ENCODE measurements at places on chromosomes 7 and 10.

GRCh38 chr10:58514111-58514770 is 1.6 kb downstream of the BICC1 start:
- DNase-seq, result no peak

- peak; percentile 15 for DNase-seq
Measured at GRCh38 chr10:97542169-97543024, 30.2 kb upstream of the ANKRD2 start.

DNA sequence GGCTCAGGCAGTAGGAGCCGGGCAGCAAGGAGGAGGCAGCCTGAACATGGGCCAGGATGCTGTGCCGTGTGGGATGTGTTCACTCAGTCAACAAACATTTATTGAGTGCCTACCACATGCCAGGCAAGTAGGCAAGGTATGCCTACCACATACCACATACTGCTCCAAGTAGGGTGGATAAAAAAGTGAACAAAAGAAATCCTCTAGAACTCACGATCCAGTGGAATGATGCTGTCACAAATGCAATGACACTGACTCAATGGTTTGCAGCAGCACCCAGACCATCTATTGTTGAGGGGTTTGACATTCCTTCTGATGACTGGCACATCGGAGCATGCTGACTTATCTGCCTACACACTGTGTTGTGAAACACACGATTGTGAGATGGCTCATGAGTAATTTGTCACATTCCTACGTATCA is 413.5 kb downstream of the NRG3 start:
- no peak for DNase-seq

- DNase-seq, result no peak
Measured at GRCh38 chr7:77989981-77990566, 191.5 kb downstream of the PHTF2 start.

DNA sequence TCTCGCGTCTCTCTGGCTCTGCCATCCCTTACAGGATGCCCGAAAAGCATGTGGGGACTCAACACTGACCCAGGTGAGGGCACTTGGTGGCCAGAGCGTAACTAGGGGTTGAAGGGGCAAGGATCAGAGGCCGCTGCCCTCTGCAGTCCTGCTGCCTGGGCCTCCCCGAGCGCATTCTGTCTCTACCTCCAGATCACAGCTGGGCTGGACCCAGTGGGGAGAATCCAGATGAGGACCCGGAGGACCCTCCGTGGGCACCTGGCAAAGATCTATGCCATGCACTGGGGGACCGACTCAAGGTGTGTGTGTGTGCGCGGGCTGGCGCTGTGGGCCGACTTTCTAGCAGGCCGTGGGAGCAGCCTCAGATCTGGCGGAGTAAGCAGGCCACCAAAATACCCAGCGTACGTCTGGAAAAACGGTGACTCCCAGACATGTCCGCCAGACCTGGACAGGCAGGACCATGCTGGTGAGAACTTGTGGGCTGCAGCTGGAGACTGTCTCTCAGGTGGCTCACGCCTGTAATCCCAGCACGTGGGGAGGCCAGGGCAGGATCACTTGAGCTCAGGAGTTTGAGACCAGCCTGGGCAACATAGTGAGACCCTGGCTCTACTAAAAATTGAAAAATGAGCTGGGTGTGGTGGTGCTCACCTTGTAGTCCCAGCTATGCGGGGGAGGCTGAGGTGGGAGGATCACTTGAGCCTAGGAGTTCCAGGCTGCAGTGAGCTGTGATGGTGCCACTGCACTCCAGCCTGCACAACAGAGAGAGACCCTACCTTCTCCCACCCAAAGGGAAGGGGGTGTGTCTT is 3.2 kb downstream of the GNB2 start:
- DNase-seq, result no peak

GRCh38 chr10:3036155-3037021 is 31.0 kb upstream of the PFKP start:
- DNase-seq, result no peak

- DNase-seq, result no peak
Measured at GRCh38 chr7:70762696-70763095, 369.2 kb upstream of the GALNT17 start.

GRCh38 chr7:50994753-50995319 is 212.1 kb upstream of the GRB10 start:
- no peak for DNase-seq

DNA sequence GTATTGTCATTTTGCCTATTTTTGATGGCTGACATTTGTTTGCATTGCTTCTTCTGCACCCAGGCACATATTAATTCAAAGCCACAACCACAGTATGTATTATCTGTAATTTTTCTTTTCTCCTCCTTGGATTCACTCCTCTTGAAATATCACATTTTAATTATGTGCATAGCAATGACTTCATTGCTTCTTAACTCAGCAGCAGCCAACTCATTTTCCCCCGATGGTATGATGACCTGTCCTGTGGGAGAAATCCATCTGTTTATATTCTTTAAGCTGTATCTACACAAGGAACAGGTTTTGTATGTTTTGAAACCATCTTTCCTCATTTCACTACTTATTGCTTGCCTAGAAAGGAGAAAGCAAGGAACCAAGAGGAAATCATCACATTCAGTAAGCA is 588.8 kb downstream of the INHBA start:
- no peak for DNase-seq

- DNase-seq, result no peak
Measured at GRCh38 chr7:7812112-7812511, 93.7 kb upstream of the RPA3 start.

DNA sequence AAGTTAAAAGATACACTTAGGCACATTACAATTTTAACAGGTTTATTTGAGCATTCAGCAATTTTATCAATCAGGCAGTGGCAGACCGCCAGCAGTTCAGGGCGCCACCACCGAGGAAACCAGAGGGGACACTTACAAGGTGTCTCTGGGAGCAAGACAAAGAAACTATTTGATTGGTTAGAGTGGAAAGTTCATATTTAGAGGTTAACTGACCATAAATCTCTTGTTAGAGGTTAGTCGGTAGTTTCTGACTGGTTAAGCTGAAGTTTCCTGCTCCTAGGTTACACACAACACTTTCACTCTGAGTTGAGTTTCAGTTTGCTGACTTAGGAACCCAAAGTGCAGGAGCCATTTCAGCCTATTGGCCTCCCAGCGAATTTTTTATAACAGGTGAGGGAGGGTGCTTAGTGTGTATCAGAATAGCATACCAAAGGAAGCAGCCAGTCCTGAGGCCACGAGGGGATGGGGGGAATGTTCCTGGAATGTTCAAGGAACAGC is 10.8 kb upstream of the PVRIG start:
- no peak for DNase-seq

DNA sequence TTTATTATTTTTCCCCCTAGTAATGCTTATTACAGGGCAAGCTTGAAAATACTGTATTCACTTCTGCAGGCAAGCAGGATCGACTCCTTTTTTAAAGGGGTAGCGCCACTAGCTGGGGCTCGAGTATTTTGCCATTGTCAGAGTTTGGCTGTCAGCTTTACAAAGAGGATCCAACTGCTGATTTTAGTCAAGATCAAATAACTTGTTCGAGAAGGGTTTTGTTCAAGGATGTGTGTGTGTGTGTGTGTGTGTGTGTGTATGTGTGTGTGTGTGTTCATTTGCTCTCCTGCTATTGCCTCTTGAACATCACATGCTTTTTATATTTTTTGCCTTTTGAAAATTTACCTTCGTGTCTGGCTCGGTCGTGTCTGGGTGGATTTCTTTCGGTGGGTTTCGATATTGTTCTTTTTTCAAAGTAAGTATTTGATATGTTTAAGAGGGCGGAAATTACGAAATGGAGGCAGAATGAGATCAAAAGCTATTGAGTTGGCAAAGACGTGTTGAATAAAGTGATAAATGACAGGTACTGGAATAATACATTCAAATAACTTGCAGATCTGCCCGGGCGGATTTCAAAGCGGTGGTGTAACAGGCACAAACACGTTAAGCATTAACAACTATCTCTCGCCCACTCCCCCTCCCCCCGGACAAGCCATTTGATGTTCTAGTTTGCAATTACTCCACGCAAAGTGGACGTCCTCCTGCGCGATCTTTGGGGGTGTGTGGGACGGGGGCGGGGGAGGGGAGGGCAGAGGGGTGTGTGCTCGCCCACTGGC is 1.1 kb downstream of the ARID5B start:
- peak; percentile 46 for DNase-seq

GRCh38 chr7:158291998-158292397 is 295.6 kb downstream of the PTPRN2 start:
- no peak for DNase-seq

DNA sequence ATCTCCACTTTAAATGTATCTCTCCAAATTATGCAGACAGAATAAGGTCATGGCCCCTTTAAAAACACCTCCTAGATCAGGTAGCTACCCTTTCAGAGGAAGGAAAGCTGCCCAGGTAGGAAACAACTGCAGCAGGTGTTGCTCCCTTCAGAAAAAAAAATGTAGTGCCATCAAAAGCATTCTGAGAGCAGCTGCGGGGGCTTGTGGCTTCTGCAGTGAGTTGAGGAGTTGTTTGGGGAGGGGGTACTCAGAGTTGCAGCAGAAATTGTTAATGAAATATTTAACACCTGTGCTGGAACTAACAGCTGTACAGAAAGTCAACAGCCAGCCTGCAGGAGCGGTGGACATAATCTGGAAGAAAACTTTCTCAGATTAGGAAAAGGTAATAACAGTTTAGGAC is 24.0 kb downstream of the CDHR3 start:
- DNase-seq, result no peak

GRCh38 chr7:96484091-96484490 is 162.2 kb upstream of the SLC25A13 start:
- no peak for DNase-seq

DNA sequence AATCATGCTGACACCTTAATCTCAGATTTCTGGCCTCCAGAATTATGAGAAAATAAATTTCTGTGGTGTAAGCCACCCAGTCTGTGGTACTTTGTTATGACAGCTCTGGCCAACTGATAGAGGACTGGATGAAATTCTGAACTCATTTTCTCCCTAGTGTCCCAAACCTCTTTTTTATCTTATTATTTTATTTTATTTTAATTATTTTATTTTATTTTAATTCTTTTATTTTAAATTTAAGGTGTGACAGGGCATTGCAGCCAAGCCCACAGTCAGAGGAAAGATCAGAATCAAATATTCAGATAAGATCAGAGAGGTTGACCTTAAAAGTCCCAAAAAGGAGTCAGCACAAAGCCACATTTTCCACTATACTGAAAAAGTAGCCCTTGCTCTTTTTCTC is 228.1 kb downstream of the TFEC start:
- no peak for DNase-seq

GRCh38 chr7:140686921-140687320 is 9.6 kb upstream of the NDUFB2 start:
- no peak for DNase-seq

GRCh38 chr10:97319671-97320479 is 804 bp downstream of the FRAT1 start:
- DNase-seq, result peak; percentile 44

- DNase-seq, result no peak
Measured at GRCh38 chr10:49360271-49361177, 35.4 kb downstream of the DRGX start.

- no peak for DNase-seq
Measured at GRCh38 chr7:240887-241421, 48.6 kb downstream of the FAM20C start.

DNA sequence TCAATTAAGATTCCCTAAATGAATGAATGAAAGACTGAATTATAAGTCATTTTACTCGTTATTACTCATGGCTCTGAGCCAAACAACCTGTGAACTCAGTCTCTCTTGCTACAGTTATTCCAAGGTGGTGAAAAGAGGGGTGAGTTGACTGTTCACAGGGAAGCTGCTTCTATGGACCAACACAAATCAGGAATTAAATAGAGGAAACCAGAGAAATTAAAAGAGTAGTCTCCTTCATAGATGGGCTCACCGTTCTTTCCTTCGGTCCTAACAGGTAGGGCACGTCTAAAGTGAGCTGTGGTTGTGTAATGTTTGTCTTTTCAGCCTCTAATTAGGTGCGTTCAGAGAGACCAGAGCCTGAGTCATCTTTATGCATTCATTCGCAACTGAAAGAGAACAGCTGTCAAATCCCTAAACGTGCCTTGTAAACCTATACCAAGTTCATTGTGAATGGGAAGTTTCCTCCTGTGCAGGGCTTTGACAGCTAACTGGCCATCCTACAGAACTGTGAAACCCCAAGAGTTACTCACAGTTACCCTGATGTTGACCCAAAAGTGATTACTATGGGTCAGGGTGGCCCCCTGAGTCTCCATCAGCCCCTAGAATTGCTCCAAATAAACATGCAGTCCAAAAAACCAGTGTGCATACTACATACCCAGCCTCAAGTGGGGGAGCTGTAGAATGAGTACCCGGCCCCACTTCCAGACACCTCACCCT is 18.2 kb upstream of the C10orf53 start:
- no peak for DNase-seq

DNA sequence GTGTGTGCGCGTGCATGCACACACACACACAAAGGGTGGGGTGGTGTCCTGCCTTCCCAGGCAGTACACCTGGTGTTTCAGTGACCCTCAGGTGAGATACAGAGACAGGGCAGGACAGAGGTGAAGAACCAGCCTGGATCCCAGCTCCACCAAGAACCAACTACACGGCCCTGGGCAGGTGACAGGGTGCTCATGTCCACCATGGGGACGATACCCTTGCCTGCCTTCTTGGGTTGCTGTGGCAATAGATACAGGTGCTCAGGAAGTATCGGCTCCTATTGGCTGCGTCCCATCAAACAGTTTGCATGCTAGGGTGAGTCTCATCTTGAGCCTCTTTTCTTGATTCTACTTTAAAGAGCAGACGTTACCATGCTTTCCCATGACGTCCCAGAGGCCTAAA is 33.7 kb upstream of the CXCL12 start:
- DNase-seq, result no peak

DNA sequence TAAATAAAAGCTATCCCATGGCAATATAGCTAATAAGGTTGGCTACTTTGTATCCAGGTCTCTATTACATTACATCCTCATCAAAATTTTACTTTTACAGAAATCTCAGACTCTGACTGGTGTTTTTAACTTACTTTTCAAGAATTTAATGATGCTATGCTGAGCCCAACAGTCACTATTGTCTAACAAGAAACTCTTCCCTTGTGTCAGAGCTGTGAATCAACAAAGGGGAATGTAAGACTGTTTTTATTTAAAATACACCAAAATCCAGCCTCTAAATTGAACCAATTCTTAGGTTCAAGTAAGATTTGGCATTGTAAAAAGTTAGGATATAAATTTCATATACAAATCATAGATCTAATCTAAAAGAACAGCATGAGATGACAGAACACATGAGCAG is 7.0 kb downstream of the RTKN2 start:
- no peak for DNase-seq

DNA sequence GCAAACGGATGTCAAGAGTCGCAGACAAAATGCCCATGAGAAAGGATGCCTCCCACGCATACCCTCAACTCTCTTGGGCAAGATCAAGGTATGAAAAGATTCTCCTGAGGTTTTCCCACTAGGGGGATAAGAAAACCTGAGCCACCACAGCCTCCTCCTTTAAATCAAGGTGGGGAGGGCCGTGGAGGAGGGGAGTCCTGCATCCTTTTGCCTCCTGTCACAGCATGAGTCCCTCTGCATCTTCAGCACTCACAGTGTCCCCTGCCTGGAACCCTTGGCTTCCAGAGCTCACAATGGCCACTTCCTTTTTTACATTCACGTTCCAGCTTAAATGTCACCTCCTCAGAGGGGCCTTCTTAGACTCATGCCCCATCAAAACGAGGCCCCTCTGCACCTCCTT is 207.6 kb downstream of the GLI3 start:
- no peak for DNase-seq

- DNase-seq, result no peak
Measured at GRCh38 chr7:93316730-93317129, 84.6 kb downstream of the VPS50 start.
